NCI-H1436 treated with DMSO at 0.1 percent for 48 hours (cell line): ENCODE measurements at places on chromosomes 11 and 22.

DNA sequence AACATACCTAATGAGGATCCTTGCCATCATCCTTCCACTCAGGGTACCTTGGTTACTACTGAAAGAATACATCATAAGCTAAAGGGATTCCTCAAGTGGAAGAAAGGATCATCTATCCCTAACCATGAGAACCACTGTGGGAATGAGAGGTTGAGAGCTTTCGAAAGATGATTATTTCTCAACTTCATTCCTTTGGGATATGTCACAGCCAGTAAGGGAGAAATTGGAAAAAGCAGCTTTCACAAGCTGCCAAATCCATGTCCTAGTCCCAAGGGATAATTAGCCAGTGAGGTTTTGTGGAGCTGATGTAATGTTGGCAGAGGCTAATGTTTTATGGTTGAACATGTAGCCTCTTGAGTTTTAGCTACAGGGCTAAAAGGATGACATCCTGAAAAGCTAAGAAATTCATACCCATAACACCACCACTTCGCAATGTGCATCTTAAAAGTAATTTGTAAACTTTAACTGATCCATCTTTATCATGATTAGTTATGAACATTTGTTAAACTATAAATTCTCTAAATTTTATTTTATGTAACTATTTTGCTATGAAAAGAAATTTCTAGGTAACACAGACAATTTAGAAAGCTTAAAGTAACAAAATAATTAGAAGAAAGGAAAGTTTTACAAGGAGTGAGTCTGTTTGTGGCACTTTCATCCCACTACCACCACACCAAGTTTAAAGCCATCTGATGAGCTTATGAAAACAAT lies 123.9 kb downstream of the MRTFA start:
- no peak for DNase-seq

DNA sequence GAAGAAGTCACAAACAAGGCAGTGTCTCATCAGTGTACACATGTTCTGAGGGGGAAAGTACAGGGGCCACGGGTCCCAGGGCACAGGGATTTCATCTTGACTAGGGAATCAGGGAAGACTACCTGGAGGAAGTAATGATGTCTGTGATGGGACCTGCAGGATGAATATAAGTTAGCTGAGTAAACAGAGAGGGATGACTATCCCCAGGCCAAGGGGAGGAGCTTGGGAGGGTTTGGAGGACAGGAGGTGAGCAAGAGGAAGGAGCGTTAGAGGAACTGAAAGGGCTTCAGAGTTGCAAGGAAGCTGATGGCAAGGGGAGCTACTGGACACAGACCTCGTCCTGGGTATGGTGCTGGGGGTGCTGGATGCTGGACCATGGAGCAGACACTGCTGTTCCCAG lies 56.4 kb downstream of the TRAF6 start:
- no peak for DNase-seq

DNA sequence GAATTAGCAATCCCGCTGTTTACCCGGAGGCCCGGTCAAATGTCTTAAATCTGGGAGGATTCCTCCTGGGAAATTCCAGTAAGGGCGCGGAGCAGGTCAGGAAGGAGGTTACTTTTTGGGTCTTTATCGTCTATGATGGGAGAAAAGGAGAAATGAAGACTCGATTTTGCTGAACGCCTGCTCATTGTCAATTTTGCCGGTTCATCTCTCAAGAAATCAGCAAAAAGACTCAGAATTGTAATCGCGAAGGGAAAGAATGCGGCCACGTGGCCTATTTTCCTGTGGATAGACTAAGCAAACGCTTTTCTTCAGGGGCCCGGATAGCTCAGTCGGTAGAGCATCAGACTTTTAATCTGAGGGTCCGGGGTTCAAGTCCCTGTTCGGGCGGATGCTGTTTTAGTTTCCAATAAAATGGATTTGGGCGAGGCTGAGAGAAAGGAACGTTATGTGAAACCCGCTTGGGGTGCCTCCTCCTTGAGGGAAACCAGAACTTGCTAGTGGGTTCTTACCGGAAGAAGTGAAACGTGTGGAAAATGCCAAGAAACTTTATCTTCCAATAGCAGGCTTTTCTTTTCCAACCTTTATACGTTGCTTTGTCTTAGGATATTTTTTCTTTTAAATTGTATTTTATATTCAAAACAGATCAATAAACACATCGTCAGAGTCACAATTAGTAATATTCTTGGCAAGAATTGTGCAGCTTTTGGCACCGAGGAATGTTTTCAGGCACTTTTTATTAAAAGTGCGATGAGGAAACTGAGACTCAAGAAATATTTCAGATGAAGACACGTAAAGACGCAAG lies 45.0 kb downstream of the OR4D9 start:
- DNase-seq = no peak

DNA sequence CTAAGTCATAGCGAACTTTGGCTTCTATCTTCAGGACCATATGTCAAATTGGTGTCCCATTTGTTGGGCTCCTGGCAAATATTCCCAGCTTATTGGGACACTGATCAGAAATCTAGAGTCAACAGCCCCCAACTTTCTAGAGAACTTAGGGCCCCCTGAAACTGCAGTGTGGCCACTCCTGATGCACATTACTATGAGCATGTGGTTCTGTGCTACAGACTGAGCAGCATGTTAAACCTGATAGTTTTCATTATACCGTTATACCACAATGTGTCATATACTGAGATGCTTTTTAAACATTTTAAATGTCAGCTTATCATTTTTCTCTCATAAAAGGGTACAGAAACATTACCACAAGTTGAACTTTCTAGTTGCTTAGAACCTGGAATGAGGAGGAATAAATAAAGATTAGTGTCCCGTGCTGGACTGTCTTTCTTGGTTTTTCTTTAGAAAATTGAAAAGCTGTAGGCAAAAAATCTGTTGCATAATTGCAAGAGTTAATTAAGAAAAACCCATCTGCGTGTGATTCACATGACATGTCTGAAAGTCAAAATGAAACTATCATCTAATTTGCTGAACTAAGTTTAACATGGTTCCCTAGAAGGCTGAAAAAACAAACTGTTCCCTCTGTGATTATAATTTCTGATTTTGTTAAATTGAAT lies 16.4 kb upstream of the CTSC start:
- DNase-seq = no peak

GRCh38 chr11:131785801-131786200 lies 415.4 kb downstream of the NTM start:
- no peak for DNase-seq

DNA sequence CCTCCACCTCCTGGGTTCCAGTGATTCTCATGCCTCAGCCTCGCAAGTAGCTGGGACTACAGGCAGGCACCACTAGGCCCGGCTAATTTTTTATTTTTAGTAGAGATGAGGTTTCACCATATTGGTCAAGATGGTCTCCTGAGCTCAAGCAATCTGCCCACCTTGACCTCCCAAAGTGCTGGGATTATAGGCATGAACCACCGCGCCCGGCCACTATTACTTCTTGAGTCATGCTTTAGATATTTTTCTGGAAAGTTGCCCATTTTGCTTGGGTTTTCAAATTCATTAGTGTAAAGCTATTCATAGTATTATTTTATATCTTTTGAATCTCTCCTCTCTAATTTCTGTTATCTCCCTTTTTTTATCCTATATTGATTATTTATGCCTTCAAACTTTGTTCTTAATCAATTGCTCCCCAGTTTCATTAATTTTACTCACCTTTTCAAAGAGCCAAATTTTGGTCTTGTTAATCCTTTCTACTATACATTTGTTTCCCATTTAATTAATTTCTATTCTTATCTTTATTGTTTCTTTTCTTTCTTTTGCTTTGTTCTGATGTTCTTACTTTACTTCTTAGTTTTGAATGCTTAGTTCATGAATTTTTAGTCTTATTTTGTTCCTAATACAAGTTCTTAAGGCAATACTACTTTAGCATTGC lies 10.3 kb upstream of the RAC2 start:
- no peak for DNase-seq

DNA sequence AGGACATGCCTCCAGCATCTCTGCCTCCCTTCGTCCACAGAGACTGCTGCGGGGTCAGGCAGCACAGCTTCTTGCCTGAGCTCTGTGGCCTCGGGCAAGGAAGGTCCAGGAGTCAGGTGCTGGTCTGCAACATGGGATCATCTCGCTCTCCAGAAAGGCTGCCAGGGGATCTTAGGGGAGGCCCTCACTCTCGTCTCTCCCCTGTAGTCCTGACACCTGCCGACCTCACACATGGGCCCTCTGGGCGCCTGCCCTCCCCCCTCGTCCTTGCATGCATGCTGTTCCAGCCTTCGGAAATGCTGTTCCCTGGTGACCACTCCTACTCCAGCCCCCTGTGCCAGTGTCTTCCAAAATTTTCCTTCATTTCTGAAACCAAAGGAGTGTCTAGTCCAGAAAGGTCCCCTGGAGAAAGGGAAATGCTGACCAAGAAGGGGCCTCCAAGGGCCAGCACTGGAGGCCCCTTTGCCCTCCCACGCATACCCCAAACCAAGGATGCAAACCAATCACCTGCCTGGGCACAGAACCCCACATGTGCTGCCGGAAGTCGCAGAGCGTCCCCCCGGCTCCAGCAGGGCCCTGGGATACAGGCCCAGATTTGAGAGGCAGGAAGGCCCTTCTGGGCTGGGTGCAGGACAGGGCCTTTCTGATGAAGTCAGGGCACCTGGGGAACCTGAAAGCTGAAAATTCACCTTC lies 41.0 kb downstream of the IGF2 start:
- DNase-seq = no peak

GRCh38 chr11:9607511-9607899 lies 34.0 kb downstream of the WEE1 start:
- DNase-seq = no peak

DNA sequence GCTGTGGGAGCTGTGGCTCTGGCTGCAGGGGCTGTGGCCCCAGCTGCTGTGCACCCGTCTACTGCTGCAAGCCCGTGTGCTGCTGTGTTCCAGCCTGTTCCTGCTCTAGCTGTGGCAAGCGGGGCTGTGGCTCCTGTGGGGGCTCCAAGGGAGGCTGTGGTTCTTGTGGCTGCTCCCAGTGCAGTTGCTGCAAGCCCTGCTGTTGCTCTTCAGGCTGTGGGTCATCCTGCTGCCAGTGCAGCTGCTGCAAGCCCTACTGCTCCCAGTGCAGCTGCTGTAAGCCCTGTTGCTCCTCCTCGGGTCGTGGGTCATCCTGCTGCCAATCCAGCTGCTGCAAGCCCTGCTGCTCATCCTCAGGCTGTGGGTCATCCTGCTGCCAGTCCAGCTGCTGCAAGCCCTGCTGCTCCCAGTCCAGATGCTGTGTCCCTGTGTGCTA lies 514 bp downstream of the KRTAP5-9 start:
- no peak for DNase-seq

DNA sequence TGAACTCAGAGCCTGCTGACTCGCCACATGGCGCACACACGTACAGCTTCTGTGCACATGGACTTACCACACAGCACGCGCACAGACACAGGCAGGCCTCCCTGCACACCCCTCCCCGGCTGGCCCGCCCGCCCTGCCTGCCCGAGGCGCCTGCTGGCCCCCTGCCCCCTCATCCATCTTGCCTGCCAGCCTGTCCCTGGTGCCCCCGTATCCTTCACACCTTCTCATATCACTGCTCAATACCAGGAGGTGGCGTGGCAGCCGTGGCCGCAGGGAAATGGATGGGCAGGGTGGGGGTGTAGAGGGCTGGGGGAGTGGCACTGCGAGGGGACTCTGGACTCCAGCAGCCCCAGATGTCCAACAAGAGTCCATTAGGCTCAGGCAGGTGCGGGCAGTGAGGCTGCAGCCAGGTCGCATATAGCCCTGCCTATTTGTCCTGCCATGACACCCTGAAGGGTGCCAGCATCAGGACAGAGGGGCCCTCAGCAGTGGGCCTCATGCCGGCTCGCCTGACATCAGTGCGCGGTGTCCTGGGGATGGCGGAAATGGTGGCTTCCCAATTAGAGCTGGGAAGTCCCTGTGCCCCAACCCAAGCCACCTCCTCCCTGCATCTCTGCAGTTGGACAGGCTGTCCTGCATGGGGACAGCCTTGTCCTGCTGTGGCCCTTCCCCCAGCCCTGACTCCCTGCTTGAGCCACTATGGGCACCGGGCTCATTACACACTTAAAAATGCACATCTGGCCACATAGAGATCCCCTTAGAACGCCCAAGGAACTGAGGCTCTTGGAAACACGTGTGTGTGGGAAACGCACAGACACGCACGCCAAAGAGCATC lies 2.0 kb upstream of the TBX10 start:
- no peak for DNase-seq

DNA sequence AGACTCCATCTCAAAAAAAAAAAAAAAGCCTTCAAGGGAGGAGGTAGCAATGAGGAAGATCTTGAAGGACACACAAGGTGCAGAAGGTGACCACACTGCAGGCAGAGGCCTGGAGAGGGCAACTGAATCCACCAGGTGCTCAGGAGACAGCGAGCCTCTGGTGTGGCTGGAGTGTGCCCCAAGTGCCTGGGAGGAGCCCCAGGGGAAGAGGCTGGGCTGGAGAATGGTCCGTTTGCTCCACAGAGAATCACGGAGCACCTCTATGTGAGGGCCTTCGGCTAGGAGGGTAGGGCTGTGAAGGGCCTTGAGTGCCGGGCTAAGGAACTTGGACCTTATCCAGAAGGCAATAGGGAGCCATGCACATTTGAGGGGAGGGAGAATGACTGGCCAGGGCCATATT lies 50.3 kb downstream of the ARRB1 start:
- DNase-seq = no peak

GRCh38 chr11:46456269-46457001 lies 64.9 kb upstream of the CHRM4 start:
- DNase-seq = no peak

- no peak for DNase-seq
Measured at GRCh38 chr22:41841085-41841712, 8.3 kb downstream of the SREBF2 start.

- no peak for DNase-seq
Measured at GRCh38 chr11:47160753-47161133, 15.9 kb downstream of the ARFGAP2 start.

DNA sequence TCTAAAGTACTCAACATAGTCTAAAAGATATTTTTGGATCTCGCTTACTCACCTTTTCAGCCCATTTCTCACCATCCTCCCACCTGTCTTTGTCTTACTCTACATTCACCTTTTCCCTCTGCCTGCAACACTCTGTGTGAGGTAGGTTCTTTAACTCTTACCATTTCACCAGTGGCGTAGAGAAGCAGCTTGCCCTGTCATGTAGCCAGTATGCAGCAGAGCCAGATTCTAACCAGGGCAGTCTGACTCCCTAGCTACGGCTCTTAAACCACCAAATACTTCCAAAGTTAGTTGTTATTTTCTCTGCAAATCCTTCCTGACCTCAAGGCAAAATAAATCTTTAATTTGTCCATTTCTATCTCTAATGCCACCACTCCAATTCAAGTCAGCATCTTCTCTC lies 7.5 kb downstream of the ALG8 start:
- no peak for DNase-seq

DNA sequence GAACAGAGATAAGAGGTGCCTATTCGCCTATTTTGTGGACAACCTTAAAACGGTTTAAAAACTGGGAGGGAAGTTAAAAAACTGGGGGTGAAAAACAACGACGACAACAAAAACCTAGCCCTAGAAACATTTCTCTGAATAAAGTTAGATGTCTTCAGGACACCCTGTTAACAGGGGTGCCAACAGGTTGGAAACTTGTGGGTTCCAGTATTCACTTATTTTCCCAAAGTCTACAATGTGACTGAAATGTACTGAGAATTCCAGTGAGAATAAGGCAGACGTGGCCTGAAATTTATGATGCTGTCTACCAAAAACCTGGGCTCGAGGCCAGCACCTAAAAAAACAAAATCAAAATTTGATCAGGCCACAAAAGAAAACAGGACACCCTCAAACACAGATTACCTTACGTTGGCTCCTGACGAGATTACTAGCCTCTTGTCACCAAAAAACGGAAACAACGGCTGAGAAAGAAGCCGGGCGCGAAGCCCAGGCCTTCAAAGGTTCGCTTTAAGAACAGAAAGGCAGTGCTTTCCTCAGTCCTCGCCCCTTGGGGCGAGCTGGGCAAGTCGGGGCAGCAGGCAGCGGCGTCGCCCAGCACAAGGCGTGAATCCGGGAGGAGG lies 906 bp downstream of the CCDC90B start:
- DNase-seq = no peak
